T-cell (primary cell): ENCODE measurements at places on chromosomes 1 and 21.

GRCh38 chr1:2544093-2544874 lies 11.9 kb upstream of the TNFRSF14 start:
- no peak for DNase-seq

- no peak for DNase-seq
Measured at GRCh38 chr21:15775981-15776380, 46.2 kb downstream of the USP25 start.

DNA sequence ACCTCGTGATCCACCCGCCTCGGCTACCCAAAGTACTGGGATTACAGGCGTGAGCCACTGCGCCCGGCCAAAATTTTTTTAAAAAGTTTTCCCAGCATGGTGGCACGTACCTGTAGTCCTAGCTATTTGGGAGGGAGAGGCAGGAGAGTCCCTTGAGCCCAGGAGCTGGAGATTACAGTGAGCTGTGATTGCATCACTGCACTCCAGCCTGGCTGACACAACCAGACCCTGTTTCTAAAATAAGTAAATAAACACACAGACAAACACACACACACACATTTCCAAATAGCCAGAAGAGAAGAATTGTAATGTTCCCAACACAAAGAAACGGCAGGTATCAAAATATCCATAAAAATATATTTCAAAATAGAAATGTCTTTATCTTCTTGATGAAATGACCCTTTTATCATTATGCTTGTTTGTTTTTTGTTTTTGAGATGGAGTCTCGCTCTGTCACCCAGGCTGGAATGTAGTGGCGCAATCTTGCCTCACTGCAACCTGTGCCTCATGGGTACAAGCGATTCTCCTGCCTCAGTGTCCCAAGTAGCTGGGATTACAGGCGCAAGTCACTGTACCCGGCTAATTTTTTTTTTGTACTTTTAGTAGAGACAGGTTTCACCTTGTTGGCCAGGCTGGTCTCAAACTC lies 9.3 kb downstream of the HES2 start:
- DNase-seq: no peak

DNA sequence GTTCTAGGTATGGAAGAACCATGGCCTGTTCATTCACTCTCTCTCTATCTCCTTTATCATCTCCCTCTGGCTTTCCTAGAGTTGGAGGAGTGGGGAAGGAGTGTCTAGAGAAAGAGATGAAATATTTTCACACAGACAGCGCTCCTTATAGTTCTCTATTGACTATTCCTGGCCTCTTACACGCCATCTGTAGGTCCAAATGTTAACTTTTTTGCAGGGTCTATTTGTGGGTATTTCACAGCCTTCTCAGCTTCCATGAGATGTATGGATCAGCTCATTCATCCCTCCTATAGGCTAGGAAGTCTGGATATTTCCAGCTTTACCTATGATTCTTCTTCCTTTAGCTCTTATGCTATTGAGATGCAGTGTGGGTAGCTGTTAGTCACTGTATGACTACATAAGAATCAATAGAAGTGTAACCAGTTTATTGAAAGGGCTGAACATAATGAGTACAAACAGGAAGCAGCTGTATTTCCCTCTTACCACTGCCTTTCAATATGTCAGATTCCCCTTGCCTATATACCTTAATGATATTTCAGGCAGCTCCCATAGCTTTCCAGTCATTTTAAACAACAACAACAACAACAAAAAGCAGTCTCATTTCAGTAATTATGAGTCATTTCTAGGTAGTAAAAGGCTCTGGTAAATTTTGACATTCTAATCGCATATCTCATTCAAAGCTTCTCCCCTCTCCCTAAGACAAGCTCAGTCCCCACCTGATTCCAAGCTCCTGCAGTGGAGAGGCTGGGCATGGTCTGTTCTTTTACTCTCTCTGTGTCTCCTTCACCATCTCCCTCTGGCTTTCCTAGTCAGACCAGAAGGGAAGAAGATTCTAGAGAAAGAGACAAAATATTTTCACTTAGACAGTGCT lies 149.5 kb downstream of the TTLL7 start:
- DNase-seq: no peak

DNA sequence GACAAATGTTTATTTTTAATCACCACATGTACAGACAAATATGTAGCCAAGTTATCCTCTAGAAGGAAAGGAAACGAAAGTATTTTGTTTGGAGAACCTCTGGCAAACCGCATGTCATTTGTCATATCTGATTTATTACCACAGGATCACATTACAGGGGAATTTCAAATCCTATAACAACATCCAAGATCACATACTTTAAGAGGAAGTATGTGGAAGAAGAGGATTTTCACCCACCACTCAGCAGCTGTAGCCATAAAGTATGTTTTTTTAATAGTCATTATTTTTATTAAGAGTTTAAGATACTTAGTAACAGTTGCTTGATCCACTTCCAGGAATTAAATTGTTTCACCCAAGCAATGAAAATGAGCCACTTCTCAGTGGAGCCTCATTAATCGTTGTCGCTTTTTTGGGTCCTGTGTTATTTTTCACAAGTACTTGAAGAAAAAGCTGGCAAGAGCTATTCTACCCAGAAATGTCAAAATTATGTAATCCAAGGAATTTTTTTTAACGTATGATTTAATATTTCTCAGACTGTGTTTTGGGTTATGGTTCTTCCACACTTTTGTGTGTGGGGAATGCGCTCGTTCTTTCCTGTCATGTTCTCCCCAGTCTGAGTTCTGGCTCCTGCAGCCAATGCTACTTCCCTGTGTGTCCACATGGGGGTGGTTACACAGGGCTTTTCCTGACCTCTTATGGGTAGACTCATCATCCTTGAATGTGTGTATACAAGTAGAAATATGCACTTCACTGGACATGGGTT lies 6.9 kb downstream of the SERTAD4 start:
- no peak for DNase-seq

DNA sequence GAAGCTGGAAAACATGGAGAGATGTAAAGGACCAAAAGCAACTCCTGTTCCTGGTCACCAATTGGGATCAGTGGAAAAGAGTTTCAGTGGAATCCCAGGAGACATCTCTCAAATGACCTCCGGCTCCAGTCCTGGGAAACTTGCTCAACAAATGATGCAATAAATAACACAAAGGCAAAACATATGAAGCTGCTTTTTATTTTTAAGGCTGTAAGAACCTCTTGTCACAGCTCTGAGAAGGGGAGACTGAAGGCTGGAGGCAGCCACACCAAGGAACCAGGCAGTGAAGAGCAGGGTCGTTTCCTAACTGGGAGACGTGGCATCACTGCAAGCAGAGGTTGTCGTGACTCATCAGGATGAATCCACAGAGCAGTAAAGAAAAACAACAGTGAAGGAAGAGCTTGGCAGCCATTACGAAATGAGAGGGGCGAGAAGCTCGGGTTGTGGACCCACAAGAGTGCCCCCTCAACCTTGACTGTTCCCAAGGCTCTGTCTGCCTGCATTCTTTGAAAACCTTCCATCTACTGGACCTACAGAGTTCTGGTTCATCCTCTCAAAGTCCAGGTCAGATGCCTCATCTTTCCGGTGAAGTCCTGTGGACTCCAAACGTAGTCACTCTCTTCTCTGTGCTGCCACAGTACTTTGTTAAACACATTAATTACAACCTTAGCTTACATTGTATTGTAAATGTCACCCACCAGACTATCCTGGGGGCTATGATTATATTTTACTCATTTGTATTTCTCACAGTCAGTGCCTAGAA lies 32.1 kb downstream of the JAK1 start:
- DNase-seq: no peak

GRCh38 chr1:160171980-160172379 lies 18.4 kb upstream of the CASQ1 start:
- no peak for DNase-seq

DNA sequence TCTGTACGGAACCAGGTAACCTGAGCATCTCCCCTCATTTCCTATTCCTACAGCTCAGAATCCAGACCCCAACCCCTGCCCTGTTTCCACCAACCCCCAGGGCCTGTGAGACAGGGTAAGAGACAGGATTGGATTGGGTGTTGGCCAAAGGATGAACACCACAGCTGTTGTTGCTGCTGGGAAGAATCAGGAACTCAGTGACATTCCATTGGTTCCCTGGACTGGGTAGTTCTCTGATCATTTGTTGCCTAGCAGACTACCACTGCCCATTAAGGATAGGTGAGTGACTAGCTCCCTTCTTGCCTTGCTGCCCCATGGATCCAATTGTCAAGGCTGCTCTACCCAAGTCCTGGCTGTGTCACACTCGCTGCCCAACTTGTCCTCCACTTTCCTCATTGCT lies 10.0 kb downstream of the NCSTN start:
- no peak for DNase-seq

GRCh38 chr1:109131800-109132199 lies 17.9 kb downstream of the ELAPOR1 start:
- no peak for DNase-seq

DNA sequence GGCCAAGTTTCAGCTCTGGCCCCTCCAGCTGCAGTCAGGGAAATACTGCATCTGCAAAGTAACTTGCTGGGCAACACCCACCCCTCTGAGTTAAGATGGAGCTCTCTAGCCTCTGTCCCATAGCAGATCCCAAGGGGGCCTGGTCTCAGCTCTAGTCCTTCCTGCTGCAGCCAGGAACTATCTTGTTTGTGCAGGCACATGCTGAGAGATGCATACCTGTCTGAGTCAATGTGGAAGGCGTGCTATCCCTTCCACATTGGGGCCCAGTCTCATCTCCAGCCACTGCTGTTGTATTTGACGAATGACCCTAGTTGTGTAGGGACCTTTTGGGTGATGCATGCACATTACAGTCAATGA lies 76.4 kb downstream of the CTH start:
- no peak for DNase-seq

- DNase-seq: no peak
Measured at GRCh38 chr1:7013833-7014639, 228.8 kb downstream of the CAMTA1 start.

DNA sequence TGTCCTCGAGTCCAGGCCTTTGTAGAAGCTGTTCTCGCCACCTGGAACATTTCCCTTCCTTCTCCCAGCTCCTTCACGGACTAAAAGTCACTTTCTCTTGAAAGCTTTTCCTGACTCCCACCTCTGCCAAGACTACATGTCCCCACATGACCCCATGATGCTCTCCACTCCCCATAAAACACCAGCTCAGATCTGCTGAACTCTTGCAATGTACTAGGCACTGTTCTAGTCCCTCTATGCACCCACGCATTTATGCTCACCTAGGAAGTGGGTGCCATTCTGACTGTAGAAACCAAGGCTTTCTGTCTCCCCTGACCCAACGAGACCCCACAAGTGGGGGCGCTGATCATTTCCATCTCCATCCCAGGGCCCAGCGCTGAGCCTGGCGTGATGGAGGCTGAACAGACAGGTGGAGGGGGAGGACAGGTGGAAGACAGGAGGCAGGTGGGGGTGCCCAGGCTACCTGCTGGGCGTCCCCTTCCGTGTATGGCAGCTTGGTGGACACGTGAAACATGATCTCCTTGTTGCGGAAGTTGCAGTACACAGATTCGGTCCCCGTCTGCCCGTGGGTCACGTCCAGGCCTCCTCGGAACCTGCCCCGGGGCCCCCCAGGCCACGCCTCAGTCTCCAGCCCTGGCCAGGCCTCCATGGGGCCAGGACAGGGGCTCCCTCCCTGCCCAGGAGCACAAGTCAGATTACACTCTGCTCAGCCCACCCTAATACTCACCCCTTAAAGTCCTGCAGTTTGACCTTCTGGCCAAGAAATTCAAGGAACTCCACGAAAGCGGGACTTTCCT lies 58.0 kb downstream of the RAP1GAP start:
- no peak for DNase-seq

GRCh38 chr1:161115132-161115711 lies 2.6 kb downstream of the PFDN2 start:
- DNase-seq: no peak

DNA sequence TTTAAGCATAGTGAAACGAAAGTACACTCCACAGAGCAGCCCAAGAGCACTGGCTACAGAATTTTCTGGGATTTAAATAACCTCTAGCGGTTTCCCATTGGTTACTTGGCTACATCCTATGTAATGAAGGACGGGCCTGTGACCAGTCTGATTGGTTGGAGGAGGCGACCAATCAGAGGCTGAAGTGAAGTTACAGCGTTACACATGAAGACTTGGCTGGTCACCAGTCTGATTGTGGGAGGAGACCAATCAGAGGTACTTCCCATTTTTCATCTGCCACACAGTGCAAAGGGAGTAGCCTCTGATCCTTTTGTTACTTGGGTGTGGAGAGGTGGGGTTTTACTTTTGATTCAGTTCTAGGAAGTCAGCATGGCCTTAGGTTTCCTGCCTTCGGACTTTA lies 142.7 kb upstream of the SERTAD4 start:
- no peak for DNase-seq

- DNase-seq: no peak
Measured at GRCh38 chr1:10490286-10490970, 15.7 kb downstream of the PEX14 start.

DNA sequence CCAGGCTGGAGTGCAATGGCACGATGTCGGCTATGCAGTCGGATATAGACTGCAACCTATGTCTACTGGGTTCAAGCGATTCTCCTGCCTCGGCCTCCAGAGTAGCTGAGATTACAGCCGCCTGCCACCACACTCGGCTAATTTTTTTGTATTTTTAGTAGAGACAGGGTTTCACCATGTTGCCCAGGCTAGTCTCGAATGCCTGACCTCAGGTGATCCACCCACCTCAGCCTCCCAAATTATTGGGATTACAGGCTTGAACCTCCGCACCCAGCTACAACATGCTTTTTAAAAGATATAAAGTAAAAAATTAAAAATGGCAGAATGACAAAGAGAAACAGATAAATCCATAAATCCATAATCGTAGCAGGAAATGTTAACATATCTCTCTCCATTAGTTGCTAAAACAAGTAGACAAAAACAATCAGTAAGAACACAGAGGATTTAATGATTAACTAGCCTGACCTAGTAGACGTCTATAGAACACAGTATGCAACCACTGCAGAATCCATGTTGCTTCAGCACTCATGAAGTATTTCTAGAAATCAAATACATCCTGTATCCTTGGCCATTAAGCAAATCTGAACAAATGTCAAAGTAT lies 59.9 kb upstream of the SPOCD1 start:
- no peak for DNase-seq

DNA sequence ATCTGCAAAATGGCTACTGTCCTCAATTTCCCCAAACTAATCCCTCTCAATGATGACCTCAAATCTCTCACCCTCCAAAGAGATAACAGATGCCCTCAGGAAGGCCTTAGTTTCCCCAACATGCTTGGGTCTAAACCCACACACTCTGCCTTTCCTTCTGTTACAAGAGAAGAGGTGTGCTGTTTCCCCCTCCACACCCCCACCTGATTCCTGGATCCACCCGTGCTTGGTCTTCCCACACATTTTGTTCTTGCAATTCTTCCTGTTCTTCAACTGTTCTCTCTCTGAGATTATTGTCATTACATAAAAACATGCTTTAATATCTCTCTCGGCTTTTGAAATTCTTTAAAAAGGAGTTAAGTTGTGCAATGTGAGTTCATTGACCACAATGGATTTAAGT lies 5.7 kb upstream of the CBR3 start:
- no peak for DNase-seq

DNA sequence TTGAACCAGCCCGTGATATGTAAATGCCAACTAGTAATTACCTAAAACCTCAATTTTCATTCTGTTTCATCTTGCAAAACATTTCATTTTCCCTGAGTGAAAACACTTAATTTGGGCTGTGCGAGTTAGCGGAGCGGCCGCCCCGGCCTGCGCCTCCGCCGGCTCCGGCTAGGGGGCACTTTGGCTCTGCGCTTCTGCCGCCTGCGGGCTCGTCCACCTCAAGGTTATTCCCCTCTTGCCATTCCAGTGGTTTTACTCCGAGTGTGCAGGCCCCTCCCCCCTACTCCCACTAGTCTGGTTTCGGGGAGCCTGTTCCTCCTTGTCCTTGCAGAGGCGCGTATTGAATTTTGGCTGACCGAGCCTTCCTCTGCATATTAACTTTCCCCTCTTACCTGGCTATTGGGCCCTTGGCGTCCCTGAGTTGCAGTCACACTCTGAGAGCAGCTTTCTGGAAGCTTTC lies 55.6 kb downstream of the PEX14 start:
- DNase-seq: no peak

GRCh38 chr1:31627301-31627929 lies 9.9 kb downstream of the HCRTR1 start:
- DNase-seq: no peak
